ENCODE measurements at places on chromosomes 6 and 20. TPM values are rescaled to one million over a fixed set of nuclear protein-coding genes. Genes with fewer than 3 reads are reported as not detected.
A peak's percentile ranks its signal among the peaks of the same experiment; 100 is the strongest.

DNA sequence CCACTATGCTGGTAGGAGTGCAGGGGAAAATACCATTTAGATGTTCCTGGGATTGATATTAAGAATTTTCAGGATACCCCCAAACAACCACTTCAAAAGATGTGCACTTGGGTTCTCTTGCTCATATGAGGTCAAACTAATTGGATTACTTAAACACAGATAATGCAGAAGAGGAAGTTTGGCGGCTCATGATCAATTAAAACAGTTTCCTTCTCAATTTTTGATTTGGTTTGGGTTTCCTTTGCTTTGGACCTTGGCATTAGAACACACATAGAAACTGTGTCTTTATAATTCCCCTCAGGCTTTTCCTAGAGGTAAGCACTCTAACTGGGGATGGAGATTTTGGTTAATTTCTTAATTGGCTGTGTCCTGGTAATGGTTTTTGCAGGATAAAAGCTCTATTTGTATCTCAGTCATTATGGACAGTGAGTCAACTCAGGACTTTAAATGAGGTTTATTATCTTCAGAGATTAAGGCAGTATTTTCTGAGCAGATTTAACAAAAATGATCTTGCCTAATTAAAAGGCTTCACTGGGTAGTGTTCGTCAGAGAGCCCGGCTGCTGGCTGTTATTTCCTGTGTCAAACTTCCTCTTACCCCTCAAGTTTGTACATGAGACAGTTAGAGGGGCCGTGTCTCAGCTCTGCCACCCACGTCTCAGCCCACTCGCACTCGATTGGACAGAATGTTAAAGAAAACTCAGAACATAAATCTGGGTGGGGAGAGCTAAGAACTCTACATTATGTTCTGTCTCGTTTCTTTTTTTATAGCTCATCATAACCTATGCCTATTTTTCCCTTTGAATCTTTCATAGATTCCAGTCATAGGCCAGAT lies 50.3 kb upstream of the PREP start:
- peak; percentile 40 for DNase-seq

- peak; percentile 46 for DNase-seq
Measured at GRCh38 chr6:18262702-18263417, 1.5 kb downstream of the DEK start.

DNA sequence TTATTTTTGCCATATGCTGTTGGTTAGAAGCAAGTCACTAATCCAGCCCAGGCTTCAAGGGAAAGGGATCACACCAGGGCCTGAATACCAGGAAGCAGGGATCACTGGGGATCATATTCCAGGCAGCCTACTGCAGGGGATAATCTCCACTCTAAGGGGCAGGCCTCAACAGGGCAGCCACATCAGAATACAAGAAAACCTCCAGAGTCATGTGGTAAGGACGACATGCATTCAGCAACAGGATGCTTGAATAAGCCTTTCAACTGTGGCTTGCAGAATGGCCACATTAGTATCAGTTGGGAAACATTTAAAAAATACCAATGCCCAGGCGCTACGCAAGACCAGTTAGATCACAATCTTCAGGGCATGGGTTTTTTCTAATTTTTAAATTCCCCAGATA lies 109.1 kb downstream of the LY86 start:
- peak; percentile 16 for DNase-seq

- no peak for DNase-seq
Measured at GRCh38 chr20:56627122-56628014, 1.7 kb upstream of the TFAP2C start.

IGF2R gene
- 65.6 TPM for total RNA-seq

All from lung microvascular endothelial cell (primary cell).